ENCODE measurements at places on chromosomes 3 and 15. TPM values are rescaled to one million over a fixed set of nuclear protein-coding genes. Genes with fewer than 3 reads are reported as not detected.

ADPRH gene
- 8.0 TPM for total RNA-seq

DNA sequence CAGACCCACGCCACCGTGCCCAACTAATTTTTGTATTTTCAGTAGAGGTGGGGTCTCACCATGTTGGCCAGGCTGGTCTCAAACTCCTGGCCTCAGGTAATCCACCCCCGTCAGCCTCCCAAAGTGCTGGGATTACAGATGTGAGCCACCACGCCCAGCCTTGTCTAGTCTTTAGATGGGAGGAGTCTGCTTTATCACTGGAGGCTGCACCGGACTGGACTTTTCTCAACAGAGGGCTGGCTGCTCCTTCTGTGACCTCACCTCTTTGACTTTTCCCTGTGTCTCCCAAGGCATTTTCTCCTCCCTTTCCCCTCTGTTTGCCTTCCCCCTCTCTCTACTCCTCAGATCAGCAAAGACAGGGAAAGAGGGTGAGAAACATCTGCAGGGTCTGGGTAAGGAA lies 28.5 kb downstream of the SLCO2A1 start:
- DNase-seq = no peak

DNA sequence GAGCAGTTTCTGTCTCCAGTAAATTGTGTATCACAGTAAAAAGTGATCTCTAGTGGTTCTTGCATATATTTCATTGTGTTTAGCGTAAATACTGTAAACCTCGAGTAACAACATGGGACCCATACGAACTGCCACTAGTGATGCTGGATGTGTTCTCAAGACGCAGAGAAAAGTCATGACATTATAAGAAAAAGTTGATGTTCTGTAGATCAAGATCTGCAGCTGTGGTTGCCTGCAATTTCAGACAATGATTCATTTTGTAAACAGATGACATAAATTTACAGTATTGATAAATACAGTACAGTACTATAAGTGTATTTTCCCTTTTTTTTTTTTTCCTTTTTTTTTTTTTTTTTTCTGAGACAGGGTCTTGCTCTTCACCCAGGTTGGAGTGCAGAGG lies 100.1 kb downstream of the DPH6 start:
- DNase-seq = no peak

DNA sequence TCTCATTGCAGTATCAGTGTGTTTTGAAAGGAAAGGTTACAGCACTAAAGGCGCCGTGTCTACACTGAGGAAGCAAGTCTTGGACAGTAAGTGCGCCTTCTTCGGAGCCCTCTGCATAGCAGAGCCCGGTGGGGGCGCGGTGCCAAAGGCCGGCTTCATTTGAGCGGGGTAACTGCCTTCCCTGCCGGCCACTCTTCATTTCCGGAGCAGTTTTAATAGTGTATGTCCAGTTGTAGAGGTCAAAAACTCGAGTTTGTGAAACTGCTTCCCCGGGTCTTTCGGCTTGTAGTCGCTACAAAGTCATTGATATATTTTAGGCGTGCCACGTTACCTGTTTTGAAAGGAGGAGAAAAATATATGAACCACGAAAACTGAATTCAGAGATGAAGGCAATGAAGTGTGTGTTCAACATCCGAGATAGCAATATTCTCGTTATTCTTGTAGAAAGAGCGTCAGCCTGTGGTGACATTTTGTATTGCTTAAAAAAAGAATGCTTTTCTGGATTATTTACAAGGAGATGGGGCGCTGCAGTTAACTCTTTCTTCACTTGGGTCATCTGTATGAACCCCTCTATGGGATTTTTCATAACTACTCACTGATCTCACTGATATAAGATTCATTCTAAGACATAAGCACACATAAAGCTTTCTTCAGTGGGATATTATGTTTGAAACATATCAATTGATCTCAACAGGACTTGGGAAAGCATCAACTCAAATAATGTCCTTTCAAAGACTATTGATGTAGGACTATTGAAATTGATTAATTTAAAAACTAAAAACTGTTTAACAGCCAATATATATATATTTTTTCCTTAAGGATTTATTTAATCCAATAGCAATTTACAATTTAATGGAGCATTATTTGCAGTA lies 3.0 kb downstream of the ALCAM start:
- peak; percentile 87 for DNase-seq

Measured in endothelial cell of umbilical vein (primary cell).